ENCODE measurements at places on chromosomes 5 and 9. TPM values are rescaled to one million over a fixed set of nuclear protein-coding genes. Genes with fewer than 3 reads are reported as not detected.

The SOX30 gene
- polyA plus RNA-seq = 0.33 TPM

The MLANA gene
- not detected for polyA plus RNA-seq

The GRIA1 gene
- 0.27 TPM for polyA plus RNA-seq

The NPR3 gene
- polyA plus RNA-seq = 1.8 TPM

The TMEM252 gene
- polyA plus RNA-seq = 0.24 TPM

The SPARC gene
- 1,774 TPM for polyA plus RNA-seq

The PTRH1 gene
- 29.8 TPM for polyA plus RNA-seq

The C9orf153 gene
- polyA plus RNA-seq = not detected

Data from urinary bladder (tissue), 4 donors.